Ureter (tissue), 1 donor: ENCODE measurements at places on chromosomes 16 and 17. TPM values are rescaled to one million over a fixed set of nuclear protein-coding genes. Genes with fewer than 3 reads are reported as not detected.
A peak's percentile ranks its signal among the peaks of the same experiment; 100 is the strongest.

GRCh38 chr17:33686171-33686570 is 393.1 kb upstream of the ASIC2 start:
- no peak for DNase-seq

DNA sequence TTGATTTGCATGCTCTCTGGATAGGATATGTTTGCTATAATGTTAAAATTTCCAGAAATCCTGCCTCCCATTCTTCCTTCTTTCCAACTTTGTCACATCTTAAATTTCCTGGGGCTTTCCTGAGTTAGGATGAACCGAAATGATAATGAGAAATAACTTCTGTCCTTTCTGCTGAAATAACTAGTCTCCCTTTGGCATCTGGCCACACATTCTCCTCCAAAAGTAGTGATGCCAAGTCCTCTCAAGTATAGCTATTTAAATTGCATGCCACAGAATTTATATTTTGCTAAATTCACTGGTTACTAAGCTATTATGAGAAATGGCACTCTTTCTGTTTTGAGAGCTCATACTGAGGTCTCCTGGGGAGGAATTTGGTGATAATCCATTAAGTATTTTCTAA is 30.6 kb downstream of the FAM20A start:
- DNase-seq, result no peak

- no peak for DNase-seq
Observed at GRCh38 chr17:12320286-12320685, 299.6 kb downstream of the MAP2K4 start.

Gene WIPI1
- 43.6 TPM for total RNA-seq

Gene ENPP7
- 0.18 TPM for total RNA-seq

- DNase-seq, result no peak
Observed at GRCh38 chr16:81443688-81444447, 740 bp upstream of the CMIP start.

Gene KRT39
- total RNA-seq, result not detected

Gene ANKRD40CL
- not detected for total RNA-seq

DNA sequence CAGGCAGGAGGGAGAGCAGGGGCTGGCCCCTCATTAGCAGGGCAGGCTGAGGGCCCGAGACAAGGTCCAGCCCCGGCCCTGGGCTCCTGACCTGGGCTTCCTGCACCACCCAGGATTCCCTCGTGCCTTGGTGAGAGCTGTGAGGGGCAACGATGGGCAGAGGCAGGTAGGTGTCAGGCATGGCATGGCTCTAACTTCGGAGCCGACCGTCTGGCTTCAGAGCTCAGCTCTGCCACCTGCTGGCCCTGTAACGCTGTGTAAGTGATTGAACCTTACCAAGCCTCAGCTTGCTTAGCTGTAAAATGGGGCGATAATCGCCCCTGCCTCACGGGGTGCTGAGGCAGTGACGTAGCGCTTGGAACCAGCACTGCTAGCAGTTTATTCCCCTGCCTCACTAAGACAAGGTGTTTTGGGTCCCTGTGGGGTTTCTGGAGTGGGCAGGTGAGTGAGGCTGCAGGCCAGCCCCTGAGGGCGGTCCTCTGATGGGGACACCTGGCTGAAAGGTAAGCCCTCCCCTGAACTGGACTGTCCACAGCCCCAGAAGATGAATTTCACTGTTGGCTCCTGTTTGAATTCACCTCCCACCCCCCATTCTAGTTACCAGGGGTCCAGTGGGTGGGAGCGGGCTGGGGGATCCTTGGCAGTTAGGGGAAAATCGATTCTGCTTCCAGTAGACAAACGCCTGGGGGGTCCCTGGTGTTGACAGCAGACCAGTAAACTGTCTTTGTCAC is 184.8 kb upstream of the GSE1 start:
- peak; percentile 46 for DNase-seq

Gene TANC2
- total RNA-seq, result 177 TPM
